Activated CD4-positive, CD25-positive, alpha-beta regulatory T cell treated with anti-CD3 and anti-CD28 coated beads, Interleukin-2, amount 50 U/mL, for 24 hours (primary cell): ENCODE measurements at places on chromosomes 11 and 22.

- no peak for ATAC-seq
These were observed 56.8 kb upstream of the GRIA4 start for GRCh38 chr11:105553025-105553424.

DNA sequence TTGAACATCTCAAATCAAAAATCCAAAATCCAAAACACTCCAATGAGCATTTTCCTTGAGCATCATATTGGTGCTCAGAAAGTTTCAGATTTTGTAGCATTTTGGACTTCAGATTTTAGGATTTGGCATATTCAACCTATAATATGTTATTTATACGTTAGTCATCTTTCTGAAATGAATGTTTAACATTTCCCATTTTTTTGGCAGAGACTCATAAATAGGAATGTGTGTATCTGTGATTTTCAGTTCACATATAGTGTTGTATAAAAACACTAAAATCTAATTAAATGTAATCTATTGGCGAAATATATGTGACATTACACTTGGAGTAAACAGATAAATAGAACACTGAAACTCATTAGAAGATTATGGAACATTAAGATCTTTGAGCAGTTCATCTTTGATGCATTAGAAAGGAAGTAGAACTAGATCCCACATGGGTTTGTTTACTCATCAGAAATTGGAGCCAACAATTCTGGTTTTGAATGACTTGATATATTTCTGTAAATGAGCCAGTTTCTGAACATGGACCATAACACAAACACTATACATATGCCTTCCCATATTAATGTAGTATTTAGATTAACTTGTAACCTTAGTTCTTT, 153.1 kb downstream of the UVRAG start:
- no peak for ATAC-seq

DNA sequence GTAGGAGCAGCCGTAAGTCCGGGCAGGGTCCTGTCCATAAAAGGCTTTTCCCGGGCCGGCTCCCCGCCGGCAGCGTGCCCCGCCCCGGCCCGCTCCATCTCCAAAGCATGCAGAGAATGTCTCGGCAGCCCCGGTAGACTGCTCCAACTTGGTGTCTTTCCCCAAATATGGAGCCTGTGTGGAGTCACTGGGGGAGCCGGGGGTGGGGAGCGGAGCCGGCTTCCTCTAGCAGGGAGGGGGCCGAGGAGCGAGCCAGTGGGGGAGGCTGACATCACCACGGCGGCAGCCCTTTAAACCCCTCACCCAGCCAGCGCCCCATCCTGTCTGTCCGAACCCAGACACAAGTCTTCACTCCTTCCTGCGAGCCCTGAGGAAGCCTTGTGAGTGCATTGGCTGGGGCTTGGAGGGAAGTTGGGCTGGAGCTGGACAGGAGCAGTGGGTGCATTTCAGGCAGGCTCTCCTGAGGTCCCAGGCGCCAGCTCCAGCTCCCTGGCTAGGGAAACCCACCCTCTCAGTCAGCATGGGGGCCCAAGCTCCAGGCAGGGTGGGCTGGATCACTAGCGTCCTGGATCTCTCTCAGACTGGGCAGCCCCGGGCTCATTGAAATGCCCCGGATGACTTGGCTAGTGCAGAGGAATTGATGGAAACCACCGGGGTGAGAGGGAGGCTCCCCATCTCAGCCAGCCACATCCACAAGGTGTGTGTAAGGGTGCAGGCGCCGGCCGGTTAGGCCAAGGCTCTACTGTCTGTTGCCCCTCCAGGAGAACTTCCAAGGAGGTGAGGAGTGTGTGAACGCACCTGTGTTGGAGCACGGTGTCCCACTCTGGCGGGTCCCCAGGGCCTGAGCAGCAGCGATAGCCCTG, at the start of gene TAGLN:
Gene TAGLN (plus strand): TSS at position 318 of the 863 bp plus-strand sequence. CDS start 3,644 bp downstream, outside the sequence.
- no peak for ATAC-seq

- ATAC-seq = no peak
These were observed 78.4 kb upstream of the WNT7B start for GRCh38 chr22:46055181-46055875.

GRCh38 chr11:44097821-44098220, 2.3 kb downstream of the EXT2 start:
- no peak for ATAC-seq

DNA sequence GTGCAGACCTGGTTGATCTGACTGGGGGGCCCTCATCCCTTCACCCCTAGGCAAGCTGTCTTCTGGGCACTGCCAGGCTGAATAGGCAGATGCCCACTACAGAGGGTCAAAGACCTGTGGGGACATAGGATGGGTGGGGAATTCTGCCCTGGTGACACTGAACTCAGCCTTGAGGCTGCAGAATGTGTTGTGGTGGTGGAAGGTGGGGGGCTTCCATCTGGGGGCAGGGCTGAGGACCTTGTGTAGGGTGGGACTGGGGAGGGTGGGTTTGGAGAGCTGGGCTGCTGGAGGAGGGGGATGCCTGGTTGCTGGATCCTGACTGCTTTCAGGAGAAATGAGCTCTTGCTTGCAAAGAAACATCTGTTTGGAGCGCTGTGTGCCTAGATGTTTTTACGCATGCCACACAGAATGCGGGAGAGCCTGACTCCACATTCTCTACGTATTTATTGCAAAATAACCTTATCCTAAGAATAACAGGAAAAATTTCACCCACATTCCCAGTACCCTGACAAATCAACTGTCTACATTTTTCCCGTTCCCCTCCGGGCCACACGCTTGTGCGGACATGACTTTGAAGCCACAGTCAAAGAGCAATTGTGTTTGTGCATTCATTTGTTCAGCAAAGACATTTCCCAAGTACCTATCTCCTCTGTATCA, 18.3 kb downstream of the SMIM38 start:
- ATAC-seq = no peak

GRCh38 chr22:46750530-46750800, 12.0 kb upstream of the TBC1D22A start:
- ATAC-seq = no peak
